ENCODE measurements at places on chromosomes 13 and 19. TPM values are rescaled to one million over a fixed set of nuclear protein-coding genes. Genes with fewer than 3 reads are reported as not detected.

DNA sequence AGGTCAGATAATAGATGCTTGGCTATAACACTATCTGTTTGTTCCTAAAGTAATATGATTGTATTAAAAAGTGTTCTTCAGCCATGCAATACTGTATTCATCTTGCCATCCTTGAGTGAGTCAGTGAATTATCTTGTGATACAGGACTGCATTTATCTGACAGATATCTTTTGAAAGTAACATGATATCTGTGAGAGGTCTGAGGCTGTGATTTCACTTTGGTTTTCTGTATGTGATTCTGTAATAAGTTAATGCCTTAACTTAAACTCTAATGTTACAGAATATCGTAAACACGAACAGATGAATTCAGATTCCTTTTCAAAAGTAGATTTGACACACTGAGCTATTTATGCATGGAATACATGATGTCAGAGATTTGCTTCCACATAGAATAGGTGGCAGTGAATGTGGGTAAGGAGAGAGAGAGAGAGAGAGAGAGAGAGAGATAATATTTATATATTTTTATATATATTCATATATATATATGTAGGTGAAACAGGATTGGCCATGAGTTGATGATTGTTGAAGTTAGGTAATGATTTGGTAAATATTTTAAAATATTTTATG, 97.9 kb upstream of the RNF113B start:
- DNase-seq: no peak
- no peaks in the 10 kb centered on the region for H3K27me3 ChIP-seq
- H3K27ac ChIP-seq: no peak overlapping the region
- no peak overlapping the region for H3K4me3 ChIP-seq

The DEDD2 gene
- total RNA-seq: 22.5 TPM

The SRRM5 gene
- total RNA-seq: 0.25 TPM

DNA sequence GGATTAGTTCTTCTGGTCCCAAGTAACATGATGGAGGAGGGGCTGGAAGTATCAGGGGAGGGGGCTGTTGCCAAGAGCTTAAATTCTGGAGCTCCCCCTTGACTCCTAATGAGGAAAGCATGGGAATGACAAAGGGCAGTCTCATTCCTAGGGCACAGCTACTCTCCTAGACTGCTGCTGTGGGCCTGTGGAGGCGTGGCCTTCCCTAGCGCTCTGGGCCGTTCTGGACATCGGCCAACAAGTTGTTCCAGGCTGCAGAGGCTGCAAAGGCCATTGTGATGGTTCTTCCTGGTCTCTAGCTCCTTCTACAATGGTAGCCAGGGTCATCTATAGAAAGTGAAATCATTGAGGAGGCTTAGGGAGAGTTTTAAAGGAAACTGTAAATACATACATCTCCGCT, 916.6 kb downstream of the DIAPH3 start:
- no peaks in the 10 kb centered on the region for H3K36me3 ChIP-seq
- H3K4me3 ChIP-seq: no peak overlapping the region
- no peak overlapping the region for H3K27ac ChIP-seq

The CLEC17A gene
- not detected for total RNA-seq
